ENCODE measurements at places on chromosomes 13 and 19.

DNA sequence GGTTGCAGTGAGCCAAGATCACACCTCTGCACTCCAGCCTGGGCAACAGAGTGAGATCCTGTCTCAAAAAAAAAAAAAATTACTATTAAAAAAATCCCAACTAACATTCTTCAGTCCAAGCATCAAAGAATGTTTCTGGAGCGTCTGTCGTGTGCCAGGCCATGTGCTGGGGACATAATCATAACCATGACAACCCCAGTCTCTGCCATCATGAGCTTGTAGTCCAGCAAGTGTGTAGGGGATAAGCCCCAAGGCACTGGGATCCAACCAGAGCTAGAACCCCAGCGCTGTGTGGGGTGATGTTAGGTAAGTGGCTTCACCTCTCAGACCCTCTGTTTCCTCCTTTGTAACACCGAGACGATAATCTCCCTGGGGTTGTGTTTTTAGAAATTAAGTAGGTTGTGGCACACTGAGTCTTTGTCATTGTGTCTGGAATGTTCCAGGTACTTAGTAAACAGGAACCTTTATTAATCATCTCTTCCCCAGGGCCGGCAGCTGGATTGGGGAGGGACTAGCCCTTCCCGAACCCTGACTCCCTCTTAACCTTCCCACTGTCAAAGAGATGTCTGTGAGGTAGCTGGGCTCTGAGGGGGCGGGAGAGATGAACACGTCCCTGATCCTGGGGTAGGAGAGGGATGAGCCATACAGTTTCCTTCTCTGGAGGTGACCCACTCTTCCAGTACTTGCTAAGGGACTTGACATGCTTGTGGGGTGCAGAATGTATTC is 5.2 kb downstream of the ITPKC start:
- no peak for DNase-seq

DNA sequence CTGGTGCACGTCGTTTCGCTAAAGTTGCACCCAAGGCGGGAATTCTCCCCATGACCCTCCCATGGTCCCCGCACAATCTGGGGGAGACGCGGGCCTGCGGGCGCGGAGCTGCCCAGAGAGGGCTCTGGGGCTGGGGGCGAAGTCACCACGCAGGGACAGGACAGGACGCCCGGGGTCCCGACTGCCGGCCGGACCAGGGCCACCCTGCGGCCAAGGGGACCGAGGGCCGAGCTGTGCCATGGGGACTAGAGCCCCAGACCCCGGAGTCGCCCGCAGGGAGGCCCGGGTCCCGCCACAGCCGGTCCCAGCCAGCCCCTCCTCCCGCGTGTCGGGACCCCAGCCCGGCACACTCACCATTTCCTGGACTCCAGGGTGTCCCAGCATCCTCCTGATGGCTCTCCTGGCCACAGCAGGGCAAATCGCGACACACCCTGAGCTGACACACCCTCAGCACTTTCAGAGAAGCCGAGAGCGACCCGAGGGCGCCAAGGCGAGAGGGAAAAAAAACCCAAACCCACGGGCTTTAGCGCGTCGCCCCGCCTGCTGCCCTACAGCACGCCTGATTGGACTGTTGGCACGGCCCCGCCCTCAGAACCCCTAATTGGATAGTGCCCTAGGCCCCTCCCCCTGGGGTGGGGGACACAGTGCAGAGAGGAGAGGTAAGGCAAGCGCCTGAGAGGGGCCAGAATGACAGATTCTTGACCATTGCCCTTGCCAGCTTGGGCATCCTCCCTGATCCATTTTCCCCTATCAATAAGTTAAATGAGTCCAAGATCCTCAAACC is 28.6 kb downstream of the ZNF44 start:
- no peak for DNase-seq

DNA sequence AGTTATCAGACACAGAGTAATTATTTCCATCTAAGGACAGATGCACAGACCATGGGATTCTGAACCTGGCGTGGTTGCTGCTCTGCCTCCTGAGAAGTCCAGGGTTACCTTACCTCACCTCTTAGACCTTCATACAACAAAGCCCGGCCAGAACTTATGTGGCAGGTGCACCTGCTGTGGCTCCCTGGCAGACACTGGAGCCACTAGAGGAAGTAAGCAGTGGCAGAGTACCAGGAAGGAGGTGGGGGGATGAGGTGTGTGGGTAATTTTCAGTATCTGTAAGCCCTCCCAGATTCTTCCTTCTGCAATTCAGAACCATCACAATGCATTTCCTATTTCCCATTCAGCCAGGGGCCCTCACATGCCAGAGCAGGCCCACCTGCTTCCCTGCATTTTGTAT is 106.1 kb upstream of the DOCK9 start:
- DNase-seq = no peak

- DNase-seq = no peak
Measured at GRCh38 chr19:10625003-10625761, at the start of gene SLC44A2. Gene SLC44A2, plus strand, starts transcription at chr19:10625553. Its CDS starts 81 bp downstream, at chr19:10625634.
